ENCODE measurements at places on chromosomes 2 and 18. TPM values are rescaled to one million over a fixed set of nuclear protein-coding genes. Genes with fewer than 3 reads are reported as not detected.

- DNase-seq = no peak
Measured at GRCh38 chr2:30736461-30737325, 70.6 kb downstream of the CAPN13 start.

DNA sequence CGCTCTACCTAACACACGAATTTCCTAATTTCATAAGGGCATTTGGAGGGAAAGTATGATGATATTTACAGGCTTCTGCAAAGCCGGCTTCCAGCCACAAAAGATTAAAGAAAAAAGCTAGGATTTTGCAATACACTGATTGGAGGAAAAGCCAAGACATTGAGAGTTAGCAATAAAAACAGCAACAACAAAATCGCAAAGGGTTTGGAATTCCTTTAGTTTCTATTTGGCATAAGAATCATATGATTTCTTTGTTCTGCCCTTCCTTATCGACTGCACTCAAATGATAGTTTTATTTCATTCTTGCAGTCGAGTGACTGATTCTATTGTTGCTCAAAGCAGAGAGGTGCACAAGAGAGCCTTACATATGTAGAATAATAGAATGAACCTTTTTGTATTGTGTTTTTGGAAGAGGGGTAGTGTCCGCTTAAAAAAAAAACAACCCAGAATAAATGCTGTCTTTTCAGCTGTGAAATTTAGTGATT, 3.9 kb upstream of the ZNF532 start:
- DNase-seq = peak; percentile 77

DNA sequence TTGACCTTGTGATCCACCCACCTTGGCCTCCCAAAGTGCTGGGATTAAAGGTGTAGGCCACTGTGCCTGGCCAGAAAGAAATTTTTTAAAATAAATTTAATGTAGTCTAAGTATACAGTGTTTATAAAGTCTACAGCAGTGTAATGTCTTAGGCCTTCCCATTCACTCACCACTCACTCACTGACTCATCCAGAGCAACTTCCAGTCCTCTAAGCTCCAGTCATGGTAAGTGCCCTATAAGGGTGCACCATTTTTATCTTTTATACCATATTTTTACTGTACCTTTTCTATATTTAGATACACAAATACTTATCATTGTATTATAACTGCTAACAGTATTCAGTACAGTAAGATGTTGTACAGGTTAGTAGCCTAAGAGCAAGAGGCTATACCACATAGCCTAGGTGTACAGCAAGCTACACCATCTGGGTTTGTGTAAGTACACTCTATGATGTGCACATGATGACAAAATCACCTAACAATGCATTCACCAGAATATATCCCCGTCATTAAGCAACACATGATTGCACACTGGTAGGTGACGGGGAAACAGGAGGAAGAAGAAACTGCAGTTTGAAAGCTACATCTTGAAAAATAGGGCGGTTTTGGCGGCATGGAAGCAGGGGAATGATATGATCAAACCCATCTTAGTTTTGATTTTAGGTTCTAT, 105.1 kb upstream of the ITGB6 start:
- DNase-seq = peak; percentile 74

DNA sequence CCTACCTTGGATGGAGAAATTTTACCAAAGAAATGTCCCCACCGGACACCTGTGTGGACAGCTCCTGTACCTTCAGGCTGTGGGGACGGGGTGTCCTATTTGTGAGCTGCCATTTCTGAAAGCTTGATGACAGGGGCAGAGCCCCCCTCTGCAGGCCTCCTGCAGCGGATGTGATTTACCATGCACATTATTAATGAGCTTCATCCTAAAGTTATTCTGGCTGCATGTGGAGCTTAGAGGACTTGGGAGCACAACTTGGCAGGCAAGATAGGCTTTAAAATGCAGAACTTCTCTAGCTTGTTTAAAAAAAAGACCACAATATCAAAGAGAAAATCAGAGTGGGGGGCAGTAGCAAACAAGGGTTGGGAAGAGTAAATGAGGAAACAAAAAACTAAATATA, 350.0 kb upstream of the KLHL29 start:
- DNase-seq = no peak

G6PC2 gene
- not detected for total RNA-seq

MBP gene
- 54.1 TPM for total RNA-seq

- no peak for DNase-seq
Measured at GRCh38 chr2:37287966-37288365, 36.7 kb downstream of the PRKD3 start.

- peak; percentile 91 for DNase-seq
Measured at GRCh38 chr2:133652398-133652797, 84.1 kb upstream of the NCKAP5 start.

GRCh38 chr2:240013343-240013742, 11.8 kb downstream of the NDUFA10 start:
- DNase-seq = peak; percentile 16

LTBP1 gene
- 947 TPM for total RNA-seq

FIGN gene
- total RNA-seq = 4.1 TPM

DNA sequence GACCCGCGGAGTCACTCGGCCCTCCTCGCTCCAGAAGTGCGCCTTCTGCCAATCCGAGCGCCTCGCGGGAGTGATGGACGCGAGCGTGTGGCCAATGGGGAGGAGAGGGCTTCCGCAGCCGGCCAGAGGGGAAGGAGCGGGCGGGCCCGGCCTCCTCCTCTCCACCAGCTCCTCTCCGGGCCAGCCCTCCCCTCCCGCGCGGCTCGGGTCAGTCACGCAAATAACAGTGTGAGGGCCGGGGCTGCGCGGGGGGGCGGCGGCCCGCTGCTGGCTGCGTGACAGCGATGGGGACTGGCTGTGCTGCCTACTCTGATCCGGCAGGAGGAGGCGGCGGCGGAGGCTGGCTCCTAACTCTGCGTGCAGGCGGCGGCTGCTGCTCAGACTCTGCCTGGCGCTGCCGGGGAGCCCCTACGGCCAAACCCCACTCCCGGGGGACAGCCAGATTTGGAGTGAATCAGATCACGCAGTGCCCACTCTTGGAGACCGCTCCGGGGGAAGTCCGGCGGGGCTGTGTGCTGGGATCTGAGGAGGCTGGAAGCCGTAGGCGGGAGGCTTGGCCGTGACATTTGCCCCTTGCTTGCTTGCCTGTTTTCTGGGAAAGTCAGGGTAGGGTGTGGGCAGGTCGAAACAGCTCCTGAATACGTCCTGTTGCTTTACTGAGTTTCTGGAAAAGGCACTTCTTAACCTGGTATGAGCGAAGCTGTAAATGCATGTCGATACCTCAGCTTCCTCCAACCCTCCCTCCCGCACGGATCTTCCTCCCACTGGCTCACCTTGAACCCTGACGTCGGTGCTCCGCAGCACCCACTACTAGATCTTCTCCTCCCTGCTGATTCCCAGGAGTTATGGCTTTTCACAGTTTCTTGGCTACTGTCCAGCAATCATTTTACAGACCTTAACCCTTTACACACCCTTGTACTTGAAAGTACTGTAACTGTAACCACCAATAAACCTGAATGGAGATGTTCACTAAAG, 97.9 kb upstream of the SERTAD2 start:
- peak; percentile 99 for DNase-seq

DNA sequence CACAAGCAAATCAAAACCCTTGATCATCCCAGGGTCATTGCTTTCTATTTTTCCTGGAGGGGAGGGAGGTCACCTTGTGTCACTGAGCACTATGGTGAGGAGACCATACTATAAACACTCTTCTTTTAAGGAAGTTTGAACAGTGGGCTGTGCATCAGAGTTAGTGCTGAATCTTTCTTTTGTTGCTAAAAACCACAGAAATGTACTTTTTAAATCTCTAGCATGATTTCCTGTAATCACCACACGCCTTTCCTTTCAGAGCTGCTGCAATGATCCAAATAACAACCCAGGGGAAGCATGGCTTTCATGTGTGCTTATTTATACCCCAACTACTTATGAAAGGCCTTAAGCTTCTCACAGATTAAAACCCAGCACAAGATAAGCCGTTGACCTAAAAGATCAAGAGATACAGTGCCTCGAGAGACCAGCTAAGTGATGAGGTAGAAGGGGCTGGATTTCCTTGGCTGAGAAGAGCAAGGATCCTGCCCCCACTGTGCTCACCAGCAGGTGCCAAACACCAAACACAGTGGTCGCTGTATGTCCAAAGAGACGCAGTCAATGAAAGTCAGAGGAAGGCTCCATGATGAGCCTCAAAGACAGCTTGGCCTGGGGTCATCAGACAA, 34.7 kb downstream of the TRABD2A start:
- DNase-seq = peak; percentile 48

DNA sequence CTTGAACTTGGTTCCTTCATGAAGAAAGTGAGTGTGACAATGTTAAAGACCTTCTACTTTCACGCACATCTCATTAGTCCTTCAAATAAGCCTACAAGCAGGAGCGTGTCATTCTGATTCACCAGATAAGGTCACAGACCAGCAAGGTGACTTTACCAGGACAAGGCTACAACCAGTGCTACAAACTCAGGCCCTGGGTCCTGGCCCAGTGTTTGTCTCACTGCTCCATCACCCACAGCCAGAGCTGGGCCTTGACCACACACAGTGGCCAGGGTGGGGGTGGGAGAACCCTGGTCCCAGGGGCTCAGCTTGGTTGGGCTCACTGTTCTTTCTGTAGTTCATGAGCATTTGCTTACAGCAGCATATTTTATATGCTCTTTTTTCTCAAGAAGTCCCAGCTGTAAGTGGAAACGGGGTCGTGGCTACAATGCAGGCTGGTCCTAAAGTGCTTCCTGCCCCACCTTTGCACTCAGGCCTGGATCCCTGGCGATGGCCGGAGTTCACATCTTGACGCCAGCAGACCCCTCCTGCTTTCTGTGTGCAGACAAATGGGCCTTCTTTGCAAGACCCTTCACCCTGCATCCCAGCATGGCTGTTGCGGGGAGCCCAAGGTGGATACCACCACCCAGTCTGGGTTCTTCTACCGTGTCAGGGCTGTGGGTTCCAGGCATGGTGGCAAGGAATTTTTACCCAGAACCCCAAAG, 153.6 kb upstream of the EPAS1 start:
- DNase-seq = no peak

CRYGD gene
- not detected for total RNA-seq

DNA sequence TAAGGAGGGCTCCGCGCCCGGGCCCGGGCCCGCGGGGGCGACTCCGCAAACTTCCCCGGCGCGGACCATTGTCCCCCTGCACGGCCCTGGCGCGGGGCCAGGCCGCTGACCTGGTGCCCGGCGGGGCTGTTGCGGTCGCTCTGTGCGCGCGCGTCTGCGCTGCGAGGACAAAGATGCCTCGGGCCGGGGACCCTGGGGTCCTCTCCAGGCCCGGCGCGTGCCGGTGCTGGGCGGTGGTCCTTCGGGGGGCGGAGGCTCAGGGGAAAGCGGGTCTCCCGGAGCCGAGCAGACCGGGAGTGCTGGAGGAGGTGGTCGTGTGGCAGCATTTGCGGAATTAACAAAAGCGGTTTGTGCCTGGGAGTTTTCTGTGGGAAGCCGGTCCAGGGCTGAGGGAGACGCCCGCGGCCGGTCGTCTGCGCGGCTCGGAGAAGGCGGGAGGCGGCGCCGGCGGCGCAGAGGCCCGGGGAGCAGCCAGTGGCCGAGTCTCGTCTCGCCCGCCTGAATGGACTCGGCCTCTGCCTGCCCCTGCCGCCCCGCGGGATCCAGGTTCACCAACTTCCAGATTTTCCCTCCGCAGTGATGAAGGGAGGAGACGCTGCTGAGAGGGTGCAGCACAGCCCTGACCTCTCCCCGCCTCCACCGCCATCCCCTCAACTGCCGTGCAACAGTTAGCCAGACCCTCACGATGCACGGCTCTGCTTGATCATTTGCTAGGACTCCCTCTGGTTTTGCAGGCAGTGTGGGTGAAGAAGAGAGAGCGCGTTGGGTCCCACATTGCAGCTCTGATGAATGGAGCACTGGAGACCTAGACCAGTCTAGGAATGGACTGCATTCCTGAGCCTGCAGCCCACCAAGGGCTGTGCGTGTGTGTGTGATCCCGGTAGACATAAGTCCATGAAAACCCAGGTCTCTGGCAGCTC, 705 bp downstream of the EFR3B start:
- peak; percentile 18 for DNase-seq

DNA sequence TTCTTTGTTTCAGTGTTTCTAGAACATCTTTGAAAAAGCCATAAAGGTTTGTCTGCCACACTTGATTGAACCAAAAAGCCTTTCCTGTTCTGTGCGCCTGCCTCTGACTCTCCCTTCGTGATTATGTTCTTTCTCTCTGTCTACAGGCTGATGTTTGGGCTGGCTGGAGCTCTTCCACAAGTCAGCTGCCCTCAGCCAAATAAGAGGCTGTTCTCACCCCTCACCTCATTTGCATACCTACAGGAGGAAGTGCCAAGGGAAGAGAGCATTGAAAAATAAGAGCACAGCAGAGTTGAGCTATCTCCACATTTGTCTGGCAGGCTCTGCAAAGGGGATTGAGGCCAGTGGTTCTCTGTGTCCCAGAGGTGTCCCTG, 15.8 kb downstream of the INPP5D start:
- no peak for DNase-seq

GRCh38 chr2:238973038-238973739, 125.3 kb downstream of the TWIST2 start:
- DNase-seq = peak; percentile 49

SP140 gene
- 0.09 TPM for total RNA-seq

PSMG2 gene
- total RNA-seq = 58.0 TPM

GRCh38 chr2:149648282-149649030, 60.9 kb upstream of the MMADHC start:
- peak; percentile 99 for DNase-seq

DNA sequence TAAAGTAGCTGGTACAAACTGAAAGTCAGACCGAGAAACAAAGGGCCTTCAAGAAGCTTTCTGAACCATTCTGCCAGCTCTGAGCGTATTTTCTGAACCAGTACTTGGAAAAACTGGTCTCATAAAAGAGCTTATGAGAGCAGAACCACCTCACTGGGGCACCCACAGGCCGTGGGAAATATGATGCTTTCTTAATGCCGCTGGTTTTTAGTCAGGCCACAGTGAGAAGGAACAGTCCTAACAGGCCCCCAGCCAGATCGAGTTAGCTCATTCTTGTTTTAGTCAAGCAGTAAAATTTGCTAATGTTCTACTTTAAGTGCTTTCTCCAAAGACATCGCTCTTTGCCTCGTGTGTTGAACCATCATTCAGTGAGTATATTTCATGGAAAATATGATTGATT, 12.7 kb upstream of the NOSTRIN start:
- peak; percentile 16 for DNase-seq

MARCHF7 gene
- total RNA-seq = 24.2 TPM

DNA sequence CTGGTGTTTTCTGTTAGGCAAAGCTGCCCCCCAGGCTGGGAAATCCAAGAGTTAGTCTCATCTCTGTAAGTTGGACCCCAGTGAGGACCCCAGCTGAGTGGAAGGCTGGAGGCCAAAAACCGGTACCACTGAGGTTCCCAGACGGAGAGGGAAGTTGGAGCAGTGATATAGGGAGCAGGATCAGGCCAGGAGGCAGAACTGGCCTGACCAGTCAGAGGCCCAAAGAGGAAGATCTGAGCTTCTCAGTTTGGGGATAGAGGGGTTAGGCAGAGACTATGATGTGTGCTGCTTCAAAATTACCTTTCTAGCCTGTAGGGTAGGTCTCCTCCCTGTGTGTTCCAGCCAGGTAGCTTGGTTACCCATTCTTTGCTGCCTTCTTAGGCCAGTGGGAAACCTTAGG, 4.6 kb upstream of the RNF181 start:
- DNase-seq = no peak

TRPM8 gene
- total RNA-seq = not detected

GRCh38 chr2:160646684-160647444, 153.3 kb upstream of the RBMS1 start:
- DNase-seq = no peak

GRCh38 chr2:30351949-30352348, 95.1 kb upstream of the LCLAT1 start:
- DNase-seq = no peak
